Upper lobe of right lung (tissue), 1 donor: ENCODE measurements at places on chromosomes 12 and 14. TPM values are rescaled to one million over a fixed set of nuclear protein-coding genes. Genes with fewer than 3 reads are reported as not detected.

DNA sequence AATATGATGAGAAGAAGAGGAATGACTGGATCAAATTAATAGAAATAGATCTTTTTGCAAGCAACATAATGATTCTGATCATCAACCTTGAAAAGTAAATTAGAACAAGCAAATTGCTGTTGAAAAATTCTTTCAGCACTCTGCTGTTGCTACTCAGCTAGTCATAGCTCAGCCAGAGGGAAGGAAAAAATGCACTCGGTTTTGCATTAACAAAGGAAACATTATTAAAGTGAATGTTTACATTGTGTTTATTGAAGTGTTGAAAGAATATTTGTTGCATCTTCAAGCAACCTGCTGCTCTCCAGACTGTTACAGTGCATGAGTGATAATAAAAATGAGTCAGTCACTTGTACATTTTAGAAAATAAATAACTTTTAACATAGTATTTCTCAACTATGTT, 26.5 kb downstream of the AP5M1 start:
- DNase-seq: no peak

PRB2 gene
- not detected for total RNA-seq

DNA sequence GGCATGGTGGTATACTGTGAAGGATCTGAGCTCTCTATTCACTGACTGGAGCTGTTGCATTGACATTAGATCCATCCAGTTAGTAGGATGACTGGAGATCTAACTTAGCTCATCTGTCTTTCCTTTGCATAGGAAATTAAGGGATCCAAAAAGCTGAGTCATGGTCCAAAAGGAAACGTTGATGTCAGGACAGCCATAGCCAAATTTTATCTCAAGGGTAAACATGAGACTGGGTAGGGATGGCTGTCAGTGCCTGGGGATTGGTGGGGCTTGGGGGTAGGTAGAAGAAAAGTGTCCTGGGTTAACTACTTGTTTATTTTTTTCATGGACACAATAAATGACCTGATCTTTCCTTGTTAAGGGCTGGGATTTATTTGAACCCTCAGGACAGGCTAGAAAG, 4.6 kb downstream of the FAM177A1 start:
- DNase-seq: no peak

DNA sequence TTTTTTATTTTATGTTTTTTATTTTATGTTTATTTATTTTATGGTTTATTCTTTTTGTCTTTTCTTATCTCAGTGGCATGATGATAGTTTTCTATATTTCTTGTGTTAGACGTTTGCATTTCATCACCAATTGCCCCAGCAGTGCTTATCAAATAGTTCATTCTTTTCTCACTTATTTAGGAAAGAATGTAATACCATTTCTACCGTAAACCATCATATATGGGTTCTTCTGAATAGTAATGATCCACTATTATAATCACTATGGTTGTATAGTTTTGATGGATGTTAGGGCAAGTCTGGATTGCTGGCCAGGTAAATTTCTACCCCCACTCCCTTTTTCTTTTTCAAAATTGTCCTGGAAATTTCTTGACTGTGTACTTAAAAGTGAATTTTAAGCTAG, 134.6 kb upstream of the FBXO33 start:
- DNase-seq: no peak

GRCh38 chr14:104766863-104767633, 14.1 kb downstream of the SIVA1 start:
- DNase-seq: no peak

MYH6 gene
- 3.4 TPM for total RNA-seq

DNA sequence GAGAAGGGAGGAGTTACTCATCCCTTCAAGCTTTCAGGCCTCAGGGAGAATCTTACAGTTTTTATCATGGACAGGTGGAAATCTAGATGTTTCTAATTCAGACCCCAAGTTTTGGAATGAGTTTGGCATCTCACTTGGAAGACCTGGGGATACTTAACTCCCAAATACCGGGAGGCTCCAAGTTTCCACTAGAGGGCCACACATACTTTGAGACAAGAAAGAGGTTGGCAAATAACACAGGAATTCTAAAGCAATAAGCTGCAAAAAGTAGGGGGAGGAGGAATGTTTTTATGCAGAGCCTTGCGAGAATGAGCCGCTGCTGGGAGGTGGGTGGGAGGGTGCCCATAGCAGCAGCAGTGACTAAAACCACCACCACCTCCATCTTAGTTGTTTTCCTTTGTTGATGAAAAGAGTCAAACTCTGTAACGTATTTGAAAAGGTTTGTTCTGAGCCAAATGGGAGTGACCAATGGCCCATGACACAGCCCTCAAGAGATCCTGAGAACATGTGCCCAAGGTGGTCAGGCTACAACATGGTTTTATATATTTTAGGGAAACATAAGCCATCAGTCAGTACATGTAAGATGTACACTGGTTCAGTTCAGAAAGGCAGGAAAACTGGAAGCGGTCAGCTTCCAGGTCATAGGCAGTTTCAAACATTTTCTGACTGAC, 34.2 kb upstream of the RNASE1 start:
- DNase-seq: no peak
